B cell (primary cell): ENCODE measurements at places on chromosomes 11 and 22. TPM values are rescaled to one million over a fixed set of nuclear protein-coding genes. Genes with fewer than 3 reads are reported as not detected.

ZP1 gene
- polyA plus RNA-seq, result 0.06 TPM in 1 of 2 replicates, not detected in the other

E2F8 gene
- 0.13 and 0.24 TPM in 2 replicates for polyA plus RNA-seq

TEX12 gene
- polyA plus RNA-seq, result 0.10 and 0.36 TPM in 2 replicates

MMP7 gene
- polyA plus RNA-seq, result not detected in 2 replicates

CLNS1A gene
- 39.3 and 44.4 TPM in 2 replicates for polyA plus RNA-seq

DNAJB13 gene
- 0.27 TPM in 1 of 2 replicates, not detected in the other for polyA plus RNA-seq

PTPRCAP gene
- polyA plus RNA-seq, result 353 and 565 TPM in 2 replicates

KCNJ5 gene
- polyA plus RNA-seq, result 0.01 TPM in 1 of 2 replicates, not detected in the other

MAJIN gene
- polyA plus RNA-seq, result 1.2 and 2.4 TPM in 2 replicates

ZNF214 gene
- polyA plus RNA-seq, result not detected in 2 replicates

BTG4 gene
- polyA plus RNA-seq, result not detected in 2 replicates

MUC5AC gene
- not detected in 2 replicates for polyA plus RNA-seq

HBD gene
- 0.84 TPM in 1 of 2 replicates, not detected in the other for polyA plus RNA-seq

DNA sequence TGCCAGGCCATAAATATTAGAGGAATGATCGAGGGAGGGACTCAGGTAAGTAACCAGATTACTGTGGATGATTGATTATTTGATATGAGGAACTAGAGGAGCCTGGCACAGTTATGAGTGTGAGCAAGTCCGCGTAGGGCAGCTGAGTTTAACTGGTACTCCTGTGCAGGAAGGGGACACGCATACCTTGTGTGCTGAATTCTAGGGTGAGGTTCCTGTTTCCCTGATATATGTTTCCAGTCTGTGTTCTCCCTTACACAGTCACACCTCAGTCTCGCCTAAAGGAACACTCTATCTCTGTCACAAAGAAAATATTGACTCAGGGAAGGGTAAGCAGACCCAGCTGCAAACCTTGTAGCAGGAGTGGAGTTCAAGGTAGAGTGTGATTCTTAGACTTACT, 17.4 kb downstream of the SGSM3 start:
- no peak for DNase-seq

- DNase-seq, result no peak
Measured at GRCh38 chr11:22192289-22192641, 620 bp upstream of the ANO5 start.

- no peak for DNase-seq
Measured at GRCh38 chr11:18321578-18321968, 367 bp downstream of the HPS5 start.

DNA sequence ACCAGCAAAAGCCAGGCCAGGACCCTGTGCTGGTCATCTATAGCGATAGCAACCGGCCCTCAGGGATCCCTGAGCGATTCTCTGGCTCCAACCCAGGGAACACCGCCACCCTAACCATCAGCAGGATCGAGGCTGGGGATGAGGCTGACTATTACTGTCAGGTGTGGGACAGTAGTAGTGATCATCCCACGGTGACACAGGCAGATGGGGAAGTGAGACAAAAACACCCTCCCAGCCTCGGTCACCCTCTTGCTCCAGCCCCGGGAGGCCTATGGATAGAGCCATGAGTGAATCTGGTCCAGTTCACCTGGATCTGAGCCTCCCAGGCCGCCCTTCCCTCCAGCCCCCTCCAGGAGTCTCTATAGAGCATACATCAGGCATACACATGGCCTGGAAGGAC, 115.2 kb upstream of the IGLL5 start:
- DNase-seq, result no peak

- no peak for DNase-seq
Measured at GRCh38 chr11:17921659-17922415, 91.0 kb downstream of the SERGEF start.

GRCh38 chr11:61482513-61482912, 26.0 kb upstream of the LRRC10B start:
- no peak for DNase-seq

DNA sequence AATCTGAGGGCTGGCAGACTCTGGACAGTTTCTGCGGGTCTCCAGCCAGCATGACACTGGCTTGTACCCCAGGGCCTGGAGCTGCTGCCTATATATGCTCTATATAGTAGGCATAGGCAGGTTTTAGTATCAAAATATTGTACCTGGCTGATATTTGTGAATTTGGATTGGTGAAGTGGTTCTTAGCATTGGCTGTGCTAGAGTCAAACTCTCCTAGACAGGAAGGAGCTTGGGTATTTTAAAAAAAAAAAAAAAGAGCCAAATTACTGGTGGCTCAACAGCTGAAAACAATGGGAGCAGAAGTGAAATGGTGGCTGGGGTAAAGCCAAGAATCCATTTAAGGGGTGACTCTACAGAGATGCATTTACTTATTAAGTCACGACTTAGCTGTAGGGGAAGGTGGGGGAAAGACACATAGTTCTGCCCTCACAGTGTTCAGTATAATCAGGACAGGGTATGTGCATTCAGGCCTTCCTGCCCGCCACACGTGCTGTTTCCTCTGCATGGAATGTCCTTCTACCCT, 11.0 kb upstream of the MTFP1 start:
- DNase-seq, result no peak

DNA sequence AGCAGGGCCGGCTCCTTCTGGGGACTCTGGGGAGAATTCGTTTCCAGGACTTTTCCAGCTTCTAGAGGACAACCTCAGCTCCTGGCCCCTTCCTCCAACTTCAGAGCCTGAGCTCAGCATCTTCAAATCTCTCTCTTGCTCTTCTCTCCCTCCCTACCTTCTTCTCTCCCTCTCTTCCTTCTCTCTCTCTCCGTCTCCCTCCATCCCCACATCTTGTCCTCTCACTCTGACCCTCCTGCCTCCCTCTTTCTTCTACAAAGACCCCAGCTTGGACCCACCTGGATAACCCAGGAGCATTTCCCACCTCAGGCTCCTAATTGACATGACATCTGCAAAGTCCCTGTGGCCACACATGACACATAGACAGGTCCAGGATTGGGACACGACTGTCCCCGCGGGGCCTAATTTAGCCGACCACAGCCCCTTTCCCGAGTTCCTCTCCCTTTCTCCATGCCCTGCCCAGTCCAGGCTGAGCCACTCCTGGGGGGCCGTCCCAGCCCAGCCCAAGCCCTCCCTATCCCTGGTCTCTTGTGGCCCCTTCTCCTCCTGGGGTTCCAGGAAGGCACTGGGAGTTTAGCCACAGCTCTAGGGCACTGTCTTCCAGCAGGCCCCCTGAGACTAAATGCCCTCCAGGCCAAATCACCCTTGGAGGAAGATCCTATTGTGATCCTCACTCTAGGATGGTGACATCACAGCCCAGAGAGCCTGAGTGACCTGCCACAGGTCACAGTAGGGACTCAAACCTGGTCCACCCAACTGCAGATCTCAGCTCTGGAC, 36.9 kb downstream of the IGLL5 start:
- peak; percentile 21 for DNase-seq

- no peak for DNase-seq
Measured at GRCh38 chr22:47325249-47325648, 562.8 kb downstream of the TBC1D22A start.

GRCh38 chr22:41934284-41935014, 7.8 kb upstream of the TNFRSF13C start:
- DNase-seq, result peak; percentile 58

DNA sequence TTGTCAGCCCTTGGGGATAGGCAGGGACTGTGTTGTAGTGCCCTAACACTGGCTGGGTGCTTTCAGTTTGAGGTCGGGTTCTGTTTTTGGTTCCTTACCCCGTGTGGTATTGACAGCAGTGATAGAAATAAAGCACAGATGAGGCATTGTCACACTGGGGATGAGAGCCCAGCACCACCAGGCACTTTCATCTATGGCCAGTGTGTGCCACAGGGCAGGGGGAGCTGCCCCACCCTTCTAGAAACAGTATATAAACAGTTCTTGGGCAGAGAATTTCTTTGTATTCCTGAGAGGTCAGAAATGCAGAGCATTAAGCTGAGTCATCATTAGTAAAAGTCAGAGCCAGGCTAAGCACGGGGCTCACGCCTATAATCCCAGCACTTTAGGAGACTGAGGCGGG, 23.1 kb upstream of the CDC42EP2 start:
- no peak for DNase-seq

DNA sequence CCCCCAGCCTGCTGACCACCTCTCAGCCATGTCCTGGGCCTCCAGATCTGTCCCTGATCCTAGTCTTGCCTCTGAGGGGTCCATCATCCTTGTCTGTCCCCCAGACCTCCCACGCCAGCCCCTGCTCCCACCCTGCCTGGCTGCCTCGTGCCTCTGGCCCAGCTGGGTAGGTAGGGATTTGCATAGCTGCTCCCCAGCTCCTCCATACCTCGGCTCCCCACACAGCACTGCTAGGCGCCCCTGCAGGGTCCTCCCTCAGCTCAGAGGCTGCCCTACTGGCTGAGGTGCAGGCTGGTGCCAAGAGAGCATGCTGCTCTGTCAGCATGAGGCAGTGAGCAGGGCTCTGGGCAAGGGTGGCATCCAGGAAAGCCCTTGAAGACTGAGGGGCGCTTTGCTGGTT, 47.7 kb downstream of the NFAM1 start:
- DNase-seq, result no peak

GRCh38 chr11:121482231-121483129, 29.7 kb upstream of the SORL1-AS1 start:
- DNase-seq, result peak; percentile 77

GRCh38 chr11:103958475-103959215, 77.8 kb upstream of the DDI1 start:
- no peak for DNase-seq

- no peak for DNase-seq
Measured at GRCh38 chr11:17353821-17354600, 2.4 kb downstream of the NCR3LG1 start.

GRCh38 chr11:62611705-62612365, 740 bp downstream of the EML3 start:
- peak; percentile 86 for DNase-seq

DNA sequence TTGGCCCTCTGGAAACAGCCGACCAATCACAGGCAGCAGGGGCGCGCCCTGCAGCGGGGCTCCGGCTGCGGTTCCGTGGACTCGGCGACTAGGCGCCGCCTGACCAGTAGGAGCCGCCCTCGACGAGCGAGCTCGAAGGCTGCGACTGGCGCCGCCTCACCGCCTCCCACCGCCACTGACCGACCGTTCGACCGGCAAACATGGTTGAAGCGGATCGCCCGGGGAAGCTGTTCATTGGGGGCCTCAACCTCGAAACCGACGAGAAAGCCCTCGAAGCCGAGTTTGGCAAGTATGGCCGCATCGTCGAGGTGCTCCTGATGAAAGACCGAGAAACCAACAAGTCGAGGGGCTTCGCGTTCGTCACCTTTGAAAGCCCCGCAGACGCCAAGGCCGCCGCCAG, at the start of gene RBMXL2:
RBMXL2 (plus strand) TSS at position 78 of the 400 bp plus-strand sequence; CDS start at position 201, 123 bp downstream.
- no peak for DNase-seq

DNA sequence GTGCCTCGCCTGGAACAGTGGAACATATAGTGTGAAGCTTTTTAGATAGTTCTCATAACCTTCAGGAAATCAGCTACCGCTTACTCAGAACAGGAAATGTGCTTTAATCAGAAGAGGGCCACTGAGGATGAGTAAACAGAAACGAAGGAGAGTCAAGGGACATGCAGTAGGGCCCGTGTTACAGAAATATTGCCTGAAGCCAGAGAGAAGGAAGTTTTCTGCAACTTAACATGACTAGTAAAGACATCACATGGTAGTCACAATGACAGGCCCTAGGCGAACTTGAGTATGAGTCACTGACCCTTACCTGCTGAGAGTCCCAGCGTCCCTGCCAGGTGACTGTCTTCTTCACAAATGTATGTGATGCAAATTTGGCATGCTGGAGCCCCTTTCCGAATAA, 39.4 kb downstream of the CARD18 start:
- no peak for DNase-seq

DNA sequence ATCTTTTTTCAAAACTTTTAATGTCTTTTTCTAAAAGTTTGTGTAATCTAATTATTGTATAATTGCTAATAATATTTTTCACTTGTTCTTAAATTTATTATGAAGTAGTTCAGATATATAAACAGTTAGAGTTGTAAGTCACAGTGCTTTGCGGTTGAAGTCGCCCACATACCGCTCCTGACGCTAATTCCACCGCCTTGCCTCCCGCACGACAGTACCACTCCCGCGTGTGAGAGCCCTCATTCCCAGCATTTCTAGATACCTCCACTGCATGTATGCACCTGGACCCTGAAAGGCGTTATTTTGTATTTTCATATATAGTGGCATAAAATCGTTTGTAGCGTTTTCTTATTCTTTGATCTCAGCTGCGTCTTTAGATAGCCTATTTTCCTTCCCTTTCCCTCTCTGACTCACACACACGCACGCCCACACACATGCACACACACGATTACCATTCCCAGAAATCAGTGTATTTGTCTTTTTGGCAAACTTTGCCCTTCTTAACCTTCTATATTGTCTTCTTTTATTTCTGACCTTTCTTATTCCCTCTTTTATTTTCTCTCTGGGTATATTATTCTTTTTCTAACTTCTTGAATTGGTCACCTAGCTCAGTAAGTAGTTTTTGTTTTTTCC, 56.4 kb upstream of the PITPNB start:
- DNase-seq, result no peak

- no peak for DNase-seq
Measured at GRCh38 chr11:18495703-18496102, 31.0 kb downstream of the TSG101 start.

- no peak for DNase-seq
Measured at GRCh38 chr11:10674440-10674855, 19.1 kb downstream of the IRAG1 start.

DNA sequence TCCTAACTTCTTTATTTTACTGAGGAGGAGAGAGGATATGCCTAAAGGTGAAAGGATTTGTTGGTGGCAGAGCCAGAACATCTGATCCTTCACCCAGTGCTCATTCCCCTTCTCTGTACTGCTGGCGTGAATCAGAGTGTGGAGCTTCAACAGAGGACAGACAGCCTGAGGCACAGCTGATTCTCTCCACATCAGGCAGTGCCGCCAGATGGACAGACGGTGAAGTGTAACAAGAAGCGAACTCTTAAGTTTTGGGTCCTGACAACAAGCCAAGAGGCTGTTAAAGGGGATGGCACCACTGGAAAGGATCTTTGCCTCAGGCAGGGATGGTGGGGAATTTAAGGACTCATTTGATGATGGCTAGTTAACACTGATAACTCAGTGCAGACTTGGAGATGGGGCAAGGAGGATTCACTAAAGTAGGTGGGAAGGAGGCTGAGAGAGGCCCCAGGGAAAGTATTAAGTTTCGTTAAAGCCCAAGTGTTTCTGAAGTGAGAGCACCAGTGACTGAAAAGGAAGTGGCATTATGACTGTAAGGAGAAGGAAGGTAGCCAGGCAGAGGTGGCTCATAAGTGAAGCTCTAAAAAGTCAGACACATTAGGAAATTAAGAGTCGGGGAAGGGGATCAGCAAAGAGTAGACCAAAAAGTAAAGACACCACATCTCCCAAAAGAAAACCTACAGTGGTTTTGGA, 81.3 kb downstream of the CLPB start:
- DNase-seq, result no peak

GRCh38 chr11:120509346-120510053, 2.0 kb upstream of the GRIK4 start:
- DNase-seq, result no peak

GRCh38 chr22:50304528-50305392, 2.7 kb downstream of the PLXNB2 start:
- no peak for DNase-seq

DNA sequence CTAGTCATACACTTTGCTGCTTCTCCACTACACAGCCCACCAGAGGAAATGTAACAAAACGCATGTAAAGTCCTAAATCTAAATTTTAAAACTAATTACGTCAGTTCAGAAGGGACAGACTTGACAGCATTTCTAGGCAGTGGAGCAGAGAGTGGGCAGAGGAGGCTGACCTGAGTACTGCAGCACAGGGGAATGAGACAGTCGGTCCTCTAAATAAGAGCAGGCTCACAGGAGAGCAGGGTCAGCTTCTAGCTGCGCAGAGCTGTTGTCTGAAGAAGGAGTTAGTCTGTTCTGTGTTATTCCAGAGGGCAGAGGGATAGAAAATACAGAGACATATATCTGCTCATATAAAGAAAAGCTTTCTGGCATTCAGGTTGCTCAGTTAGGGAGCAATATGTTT, 40.3 kb downstream of the JHY start:
- no peak for DNase-seq
